ENCODE measurements at places on chromosomes 2 and 18.

GRCh38 chr2:16046649-16047048 lies 106.3 kb downstream of the MYCN start:
- no peak for DNase-seq

- no peak for DNase-seq
Observed at GRCh38 chr2:66697366-66697765, 262.4 kb downstream of the MEIS1 start.

DNA sequence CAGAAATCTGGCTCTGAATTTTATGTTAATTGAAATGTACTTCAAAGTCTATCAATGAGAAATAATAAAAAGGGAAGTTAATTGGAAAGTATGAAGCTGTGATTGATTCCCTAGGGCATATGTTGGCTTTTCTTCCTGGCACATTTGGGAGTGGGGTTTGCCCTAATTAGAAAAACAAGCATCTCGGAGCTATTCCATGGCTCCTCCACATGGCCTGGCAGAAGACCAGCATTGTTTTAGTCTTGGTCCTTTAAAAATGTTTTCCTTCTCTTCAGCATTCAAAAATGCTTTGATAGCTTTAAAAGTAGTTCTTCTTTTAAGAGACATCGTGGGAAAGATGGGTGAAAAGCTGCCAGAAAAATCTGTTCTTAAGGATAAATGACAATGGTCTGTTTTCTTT lies 445.5 kb upstream of the PKDCC start:
- DNase-seq: no peak

- no peak for DNase-seq
Observed at GRCh38 chr2:110852541-110853263, 120.3 kb downstream of the ACOXL start.
